Iris pigment epithelial cell (primary cell): ENCODE measurements at places on chromosomes 3 and 15.

DNA sequence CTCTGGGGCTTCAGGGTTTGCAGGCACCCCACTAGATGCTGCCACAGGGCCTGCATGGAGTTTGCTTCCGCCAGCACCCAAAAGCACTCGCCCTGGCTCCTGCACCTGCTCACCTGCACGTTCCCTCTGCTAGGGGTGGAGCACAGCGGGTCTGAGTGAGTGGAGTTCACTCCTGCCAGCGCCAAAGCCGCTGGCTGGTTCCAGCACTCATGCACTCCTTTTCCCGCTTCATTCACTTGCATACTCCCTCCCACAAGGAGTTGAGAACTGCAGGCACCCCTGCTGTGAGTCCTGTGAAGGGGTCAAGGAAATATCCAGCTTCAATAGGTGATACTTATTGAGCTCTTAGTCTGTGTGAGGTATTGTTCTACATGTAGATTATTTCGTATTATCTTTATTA is 537.5 kb downstream of the NR2F2 start:
- no peak for DNase-seq

DNA sequence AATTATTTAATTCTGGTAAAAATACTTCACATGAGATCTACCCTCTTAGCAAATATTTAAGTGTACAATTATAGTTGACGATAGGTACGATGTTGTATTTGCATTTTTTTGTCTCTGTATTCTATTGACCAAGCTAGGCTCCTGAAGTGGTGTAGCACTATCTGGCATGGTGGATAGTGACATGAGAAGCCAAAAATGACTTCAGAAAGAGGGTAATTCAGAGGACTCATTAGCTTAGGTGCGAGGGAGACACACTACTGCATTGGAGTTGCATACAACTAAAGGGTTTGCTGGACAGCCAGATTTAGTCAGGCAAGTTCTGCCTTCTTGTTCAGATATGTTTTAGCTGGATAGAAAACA is 50.6 kb downstream of the KBTBD8 start:
- no peak for DNase-seq

DNA sequence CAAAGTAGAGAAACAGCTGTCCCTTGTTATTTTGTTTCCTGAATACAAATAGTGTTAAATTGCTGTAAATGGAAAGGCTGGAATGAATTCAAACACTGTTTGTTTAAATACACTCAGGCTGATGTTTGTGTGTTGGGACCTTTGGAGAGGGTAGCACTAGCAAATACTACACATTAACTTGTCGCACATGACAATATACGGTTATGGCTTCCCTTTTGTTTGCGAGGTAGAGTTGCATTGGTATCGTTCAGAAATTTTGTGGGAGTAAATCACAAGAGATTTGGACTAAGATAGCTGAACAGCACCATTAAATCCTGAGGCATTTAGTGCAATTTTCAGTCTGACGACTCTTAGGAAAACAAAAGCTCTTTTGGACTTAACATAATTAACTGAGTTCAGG is 213.0 kb upstream of the ROBO2 start:
- DNase-seq: no peak

- no peak for DNase-seq
Observed at GRCh38 chr15:53746101-53746500, 13.4 kb downstream of the WDR72 start.

DNA sequence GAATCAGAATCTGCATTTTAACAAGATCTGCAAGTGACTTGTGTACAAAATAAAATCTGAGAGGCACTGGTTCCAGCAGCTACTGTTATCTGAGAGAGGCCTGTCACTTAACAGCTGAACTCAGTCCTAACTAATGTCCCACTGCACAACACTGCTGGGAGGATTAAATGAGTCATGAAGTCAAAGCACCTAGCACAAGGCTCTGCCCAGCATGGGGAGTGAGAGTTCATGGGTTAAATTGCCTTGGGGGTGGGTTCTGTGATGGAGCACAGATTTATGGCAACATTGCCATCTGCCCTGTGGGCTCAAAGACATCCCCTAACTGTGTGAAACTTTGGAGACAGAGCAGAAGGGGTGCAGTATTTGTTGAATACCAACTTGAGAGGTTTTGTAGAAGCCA is 250.9 kb downstream of the PLCL2 start:
- DNase-seq: no peak

DNA sequence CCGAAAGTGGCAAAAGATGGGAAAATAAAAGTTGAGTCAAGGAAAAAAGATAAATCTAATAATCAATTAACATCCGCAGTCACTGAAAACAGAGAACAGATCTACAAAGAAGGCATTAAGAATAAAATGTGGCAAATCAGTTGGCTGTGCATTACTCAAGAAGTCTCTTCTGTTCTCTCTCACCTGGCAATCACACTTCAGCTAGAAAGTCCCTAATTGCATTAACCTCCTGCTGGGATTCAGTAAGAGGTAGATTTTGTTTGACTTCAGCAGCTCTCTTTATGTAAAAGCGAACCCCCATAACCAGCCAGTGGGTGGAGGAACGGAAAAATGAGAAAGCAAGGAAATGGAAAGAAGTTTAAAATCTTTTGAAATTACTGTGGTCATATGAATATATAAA is 94.7 kb upstream of the PLXND1 start:
- no peak for DNase-seq

GRCh38 chr15:41634072-41634626 is 26.1 kb upstream of the MGA start:
- no peak for DNase-seq

GRCh38 chr3:37028329-37028728 is 35.0 kb downstream of the MLH1 start:
- peak; percentile 29 for DNase-seq

DNA sequence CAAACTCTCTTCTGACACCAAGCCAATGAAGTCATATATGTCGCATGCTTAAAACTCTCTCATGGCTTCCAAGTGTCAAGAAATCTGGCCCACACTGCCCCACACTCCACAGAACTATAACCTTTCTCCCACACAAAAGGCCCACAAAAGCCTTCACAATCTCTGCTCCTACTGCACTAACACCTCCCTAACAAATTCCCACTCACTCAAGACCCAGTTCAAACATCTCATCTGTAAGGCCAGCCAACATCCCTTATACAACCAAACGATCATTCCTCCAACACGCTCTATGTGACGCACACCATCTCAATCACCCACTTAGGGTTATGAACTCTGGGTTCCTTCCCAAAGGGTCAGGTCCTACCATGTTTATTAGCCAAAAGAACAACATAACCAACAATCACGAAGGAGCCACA is 13.5 kb downstream of the TBC1D2B start:
- no peak for DNase-seq

DNA sequence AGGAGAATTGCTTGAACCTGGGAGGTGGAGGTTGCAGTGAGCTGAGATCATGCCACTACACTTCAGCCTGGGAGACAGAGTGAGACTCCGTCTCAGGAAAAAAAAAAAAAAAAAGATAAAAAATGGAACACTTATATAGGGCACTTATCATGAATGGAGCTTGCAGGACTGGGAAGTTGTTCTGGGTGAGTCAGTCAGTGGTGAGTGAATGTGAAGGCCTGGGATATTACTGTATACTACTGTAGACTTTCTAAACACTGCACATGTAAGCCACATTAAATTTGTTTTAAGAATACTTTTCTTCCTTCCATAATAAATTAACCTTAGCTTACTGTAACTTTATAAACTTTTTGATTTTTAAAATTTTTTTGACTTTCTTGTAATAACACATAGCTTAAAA is 59.8 kb downstream of the SFMBT1 start:
- DNase-seq: peak; percentile 71

DNA sequence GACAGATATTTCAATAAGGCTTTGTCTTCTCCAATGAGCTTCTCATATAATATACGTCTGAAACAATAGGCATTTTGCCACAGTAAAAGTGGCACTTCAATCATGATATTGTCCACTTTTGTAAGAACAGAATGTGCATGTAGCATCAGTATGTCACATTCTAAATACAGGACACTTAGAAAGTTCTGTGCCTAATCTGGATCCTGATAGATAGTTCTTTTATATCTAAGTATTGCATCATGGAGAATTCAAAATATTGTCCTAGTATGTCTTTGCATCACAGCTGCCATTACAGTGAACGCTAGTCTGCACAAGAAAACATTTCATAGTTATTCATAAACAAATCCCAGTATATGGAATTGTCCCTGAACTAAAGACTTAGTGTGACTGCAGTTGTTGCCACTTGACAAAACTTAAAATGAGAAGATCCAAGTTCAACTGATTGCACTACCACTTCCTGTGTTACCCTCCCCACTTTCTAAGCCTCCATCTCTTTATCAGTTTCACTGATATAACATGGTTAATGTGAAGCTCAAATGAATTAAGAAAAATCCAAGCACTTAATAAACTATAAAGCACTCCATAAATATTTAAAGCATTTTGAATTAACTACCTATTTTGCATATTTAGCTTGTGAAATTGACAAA is 19.6 kb downstream of the LRRFIP2 start:
- DNase-seq: no peak

DNA sequence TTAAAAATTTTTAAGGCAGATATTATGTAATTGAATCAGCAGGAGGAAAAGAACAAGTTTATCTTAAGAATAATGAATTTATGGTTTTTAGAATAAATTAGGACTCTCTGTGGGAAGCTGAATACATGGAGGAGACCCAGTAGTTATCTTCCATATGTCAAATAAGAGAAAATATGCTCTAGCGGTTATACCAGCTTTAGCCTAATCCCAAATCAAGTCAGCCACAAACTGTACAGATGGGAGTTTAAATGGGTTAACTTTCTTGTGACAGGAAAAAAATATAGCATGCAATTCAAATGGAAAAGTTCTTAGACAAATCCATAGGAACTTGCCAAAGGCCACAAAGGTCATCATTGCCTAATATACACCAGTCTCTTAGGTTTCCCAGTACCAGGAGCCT is 84.3 kb downstream of the TTBK2 start:
- peak; percentile 4 for DNase-seq

GRCh38 chr3:55876560-55876959 is 389.5 kb upstream of the WNT5A start:
- no peak for DNase-seq

GRCh38 chr3:156728267-156728985 is 54.0 kb downstream of the TIPARP start:
- DNase-seq: no peak

DNA sequence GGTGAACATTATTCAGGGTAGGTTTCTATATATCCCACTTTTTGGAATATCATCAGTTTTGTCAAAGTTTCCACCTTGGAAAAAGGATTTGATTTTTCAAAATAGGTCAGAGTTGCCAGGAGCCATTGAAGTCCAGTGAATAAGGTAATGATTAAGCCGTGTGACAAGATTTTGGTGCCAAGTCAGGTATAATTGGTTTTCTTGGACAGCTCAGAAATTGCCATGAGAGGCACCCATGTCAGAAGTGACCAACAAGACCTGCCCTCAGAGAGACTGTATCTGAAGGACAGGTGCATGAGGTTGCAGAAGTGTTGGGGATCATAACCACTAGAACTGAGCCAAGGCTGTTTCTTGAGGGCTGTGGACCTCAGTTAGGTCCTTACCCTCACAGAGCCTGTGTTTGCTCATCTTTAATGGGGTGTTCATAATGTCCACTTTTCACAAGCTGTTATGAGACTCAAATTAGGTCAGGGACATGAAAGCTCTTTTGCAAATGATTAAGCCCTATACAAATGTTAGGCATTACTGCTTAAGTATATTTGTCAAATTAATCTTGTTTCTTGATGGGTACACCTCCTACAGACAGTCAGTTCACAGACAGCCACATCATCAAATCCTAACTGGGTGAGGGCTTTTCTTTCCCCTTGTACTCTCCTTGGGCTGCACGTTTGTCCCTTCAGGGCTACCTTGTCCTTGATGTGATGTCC is 32.3 kb downstream of the CASR start:
- no peak for DNase-seq

DNA sequence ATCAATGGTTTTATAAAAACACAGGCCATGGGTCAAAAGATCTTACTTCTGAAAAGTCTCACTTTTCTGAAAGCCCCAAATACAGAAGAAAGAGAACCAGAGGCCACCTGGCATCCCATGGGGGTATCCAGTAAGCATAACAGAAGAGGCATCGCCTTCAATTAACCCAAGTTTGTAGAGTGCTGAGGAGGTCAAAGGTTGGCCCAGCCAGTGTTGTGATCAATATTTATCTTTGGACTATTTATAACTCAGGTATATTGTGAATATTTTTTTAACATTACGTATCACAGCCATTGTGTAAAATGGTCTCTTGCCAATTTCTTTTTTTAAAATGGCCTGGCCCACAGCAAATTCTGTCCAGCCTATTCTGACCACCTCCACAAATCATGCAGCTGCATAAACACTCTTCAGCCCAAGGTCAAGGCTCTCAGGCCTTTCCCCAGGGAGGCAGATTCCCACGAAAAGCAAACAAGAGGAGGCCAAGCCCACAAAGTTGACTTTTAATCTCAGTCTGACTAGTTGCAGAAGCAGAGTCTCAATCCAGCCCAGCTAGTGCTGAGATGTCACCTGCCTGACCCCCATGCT is 26.2 kb upstream of the SPTBN5 start:
- DNase-seq: peak; percentile 84

GRCh38 chr3:16349986-16350596 is 85.1 kb downstream of the OXNAD1 start:
- peak; percentile 53 for DNase-seq

DNA sequence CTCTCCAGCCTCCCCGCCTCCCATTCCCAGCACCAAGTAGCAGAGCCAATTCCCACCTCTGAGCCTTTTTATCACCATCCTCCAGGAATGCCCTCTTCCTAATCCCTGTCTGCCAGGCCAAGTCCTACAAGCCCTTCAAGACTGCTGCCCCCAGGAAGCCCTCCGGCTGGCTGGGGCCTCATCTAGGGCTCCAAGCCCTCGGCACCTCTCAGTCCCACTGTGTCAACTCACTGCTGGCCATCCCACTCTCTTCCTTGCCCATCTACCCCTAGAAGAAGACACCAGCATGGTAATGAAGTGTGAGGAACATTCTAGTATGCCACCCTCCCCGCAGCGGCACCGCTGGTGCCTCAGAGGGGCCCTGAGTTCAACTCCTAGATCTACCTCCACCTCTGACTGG is 10.0 kb upstream of the GRIP2 start:
- no peak for DNase-seq

DNA sequence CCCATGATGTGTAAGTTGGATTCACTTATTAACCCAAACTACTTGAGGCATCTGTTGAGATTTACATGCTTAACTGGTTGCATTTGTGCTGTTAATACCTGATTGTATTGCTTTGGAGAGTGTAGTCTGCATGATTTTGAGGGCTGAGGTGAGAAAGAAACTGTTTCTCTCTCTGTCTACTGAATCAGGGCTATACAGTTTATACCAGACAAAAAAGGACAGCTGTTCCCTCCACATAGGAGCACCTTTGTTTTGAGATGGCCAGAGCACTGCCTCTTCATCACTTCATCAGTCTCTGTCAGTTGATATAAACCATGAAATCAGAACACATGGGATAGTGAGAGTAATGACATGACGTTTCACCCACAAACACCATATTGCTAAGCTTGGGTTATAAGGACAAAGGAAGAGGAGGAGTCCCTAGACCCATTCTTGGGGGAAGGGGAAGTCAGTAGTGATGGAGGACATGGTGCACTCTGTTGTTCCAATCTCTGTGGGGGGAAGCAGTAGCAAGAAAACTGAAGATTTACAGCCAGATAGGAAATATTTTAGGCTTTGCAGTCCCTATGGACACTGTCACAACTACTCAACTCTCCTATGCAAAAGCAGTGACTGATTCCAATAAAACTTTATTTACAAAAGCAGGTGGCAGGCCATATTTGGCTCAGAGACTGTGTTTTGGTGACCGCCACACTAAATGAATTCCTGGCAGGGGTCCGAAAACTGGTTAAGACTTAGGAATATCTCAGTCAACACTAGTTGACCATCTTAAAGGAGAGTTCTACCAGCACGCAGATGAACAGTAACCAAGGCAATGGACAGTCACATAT is 123.9 kb upstream of the NR2E3 start:
- DNase-seq: no peak

- no peak for DNase-seq
Observed at GRCh38 chr3:30500666-30501399, 105.6 kb upstream of the TGFBR2 start.
